NCI-H524 (cell line): ENCODE measurements at places on chromosomes 2 and 18.

DNA sequence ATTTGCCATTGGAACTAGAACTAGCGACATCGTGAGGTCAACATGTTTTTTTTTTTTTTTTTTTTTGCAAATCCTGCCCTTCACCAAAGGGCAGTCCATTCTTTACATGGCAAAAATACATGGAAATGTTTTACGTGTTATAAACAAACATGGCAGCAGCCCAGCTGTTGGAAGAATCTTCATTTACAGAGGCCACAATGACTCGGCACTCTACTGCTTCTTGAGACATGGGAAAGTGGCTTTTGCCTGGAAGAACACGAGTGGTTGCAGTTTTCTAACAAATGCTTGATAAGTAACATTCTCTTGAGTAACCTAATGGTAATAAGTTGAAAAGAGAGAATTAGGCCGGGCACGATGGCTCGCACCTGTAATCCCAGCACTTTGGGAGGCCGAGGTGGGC, 22.8 kb upstream of the POLR1B start:
- no peak for DNase-seq

DNA sequence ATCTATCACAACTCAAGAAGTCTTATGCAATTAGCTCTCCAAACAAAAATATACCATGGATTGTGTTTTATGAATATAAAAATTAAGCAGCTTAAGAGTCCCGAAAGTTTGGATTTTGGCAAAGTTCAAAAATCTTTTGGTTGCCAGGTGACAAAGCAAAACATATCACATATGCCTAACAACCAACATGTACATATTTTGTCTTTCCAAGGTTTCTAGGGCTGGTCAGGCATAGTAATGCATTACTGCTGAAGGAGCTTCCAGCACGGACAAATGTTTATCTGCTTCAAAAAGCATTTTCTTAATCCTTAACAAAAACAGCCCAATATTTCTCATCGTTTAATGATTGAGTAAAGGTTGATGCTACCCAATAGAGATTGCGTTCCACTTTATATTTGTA, 1327.1 kb upstream of the ZEB2 start:
- no peak for DNase-seq

DNA sequence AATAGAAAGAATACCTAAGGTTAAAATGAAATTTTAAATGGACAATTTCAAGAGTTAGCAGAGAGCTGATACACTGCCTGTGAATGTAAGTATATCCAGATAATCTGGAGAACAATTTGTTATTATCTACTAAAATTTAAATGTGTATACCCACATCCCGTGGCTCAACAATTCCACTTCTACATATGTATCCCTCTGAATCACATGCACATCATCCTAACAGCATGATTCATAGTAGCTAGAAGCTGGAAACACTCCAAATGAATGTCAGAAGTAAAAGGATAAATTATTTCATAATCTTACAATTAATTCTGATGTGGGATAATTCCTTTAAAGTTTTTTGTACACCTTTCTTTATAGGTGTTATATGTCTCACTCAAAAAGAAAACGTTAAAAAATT, 87.9 kb downstream of the CNTNAP5 start:
- DNase-seq, result no peak

DNA sequence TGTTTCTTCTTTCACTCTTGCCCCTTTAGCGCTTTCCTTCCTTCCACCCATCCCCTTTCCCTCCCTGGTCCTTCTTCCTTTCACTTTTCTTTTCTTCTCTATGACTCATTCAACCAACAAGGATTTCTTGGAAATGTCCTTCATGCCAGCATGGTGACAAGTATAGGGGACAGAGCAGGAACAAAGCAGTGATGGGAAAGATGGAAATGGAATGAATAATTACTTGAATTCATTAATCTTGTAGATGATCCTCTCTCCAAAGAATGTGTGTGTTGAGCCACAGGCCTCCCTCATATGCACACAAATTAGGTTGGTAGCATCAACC, 1.5 kb downstream of the VAMP5 start:
- no peak for DNase-seq

- DNase-seq, result no peak
These were observed 81.6 kb downstream of the ASAP2 start for GRCh38 chr2:9288233-9288632.

DNA sequence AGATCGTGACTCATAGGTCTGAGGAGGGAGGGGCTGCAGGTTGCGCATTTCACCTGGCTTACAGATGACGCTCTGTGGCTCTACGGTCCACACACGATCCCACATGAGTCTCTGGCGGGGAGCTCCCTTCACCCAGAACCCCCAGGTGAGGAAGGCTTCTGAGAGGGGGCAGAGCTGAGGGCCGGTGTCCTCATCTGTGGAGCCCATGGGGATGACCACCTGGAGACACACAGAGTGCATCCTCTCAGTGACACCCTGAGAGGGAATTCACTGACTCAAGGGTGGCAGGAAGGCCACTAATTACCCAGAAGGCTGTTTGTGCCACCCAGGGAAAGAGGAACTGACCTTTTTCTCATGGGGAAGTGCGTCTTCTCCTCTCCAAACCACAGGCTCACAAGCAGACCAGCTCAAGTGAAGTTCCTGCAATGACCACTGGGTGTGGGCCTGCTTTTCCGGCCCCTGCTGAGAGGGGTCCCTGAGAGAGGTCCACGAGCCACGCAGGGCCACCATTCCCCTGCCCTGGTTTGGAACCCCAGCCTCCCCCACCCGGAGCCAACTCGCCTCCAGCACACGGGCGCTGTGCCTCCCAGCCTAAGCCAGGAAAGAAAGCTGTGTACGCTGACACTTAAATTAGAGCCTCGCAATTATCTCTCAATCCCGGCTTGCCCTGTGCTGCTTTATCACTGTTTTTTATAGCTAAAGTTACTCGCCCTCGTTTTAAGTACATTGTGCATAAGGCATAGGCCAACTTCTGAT, 114.1 kb downstream of the BCL11A start:
- DNase-seq, result no peak

DNA sequence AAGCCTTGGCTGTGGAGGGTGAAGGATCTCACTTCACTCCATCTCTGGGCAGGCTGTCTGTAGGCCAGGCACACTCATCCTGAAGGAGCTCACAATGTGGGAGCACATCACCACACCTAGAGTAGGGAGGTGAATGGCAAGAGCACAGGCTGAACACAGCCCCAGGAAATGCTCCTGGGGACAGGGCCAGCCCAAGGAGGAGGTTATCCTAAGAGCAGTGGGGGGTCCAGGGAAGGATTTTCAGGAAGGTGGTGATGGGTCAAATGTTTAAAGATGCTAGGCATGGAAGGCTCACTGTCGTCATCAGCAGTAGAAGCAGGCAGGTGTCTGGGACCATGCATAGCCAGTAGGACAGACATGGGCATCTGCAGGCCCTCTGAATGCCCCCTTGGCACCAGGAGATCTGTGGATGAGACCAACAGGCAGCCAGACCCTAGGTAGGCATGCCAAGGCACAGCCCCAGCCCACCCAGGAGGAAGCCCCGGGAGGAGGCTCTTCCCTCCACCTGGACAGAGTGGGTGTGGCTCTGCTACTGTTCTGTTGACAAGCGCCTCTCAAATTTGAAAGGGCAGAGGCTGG, 91.7 kb upstream of the RAB6C start:
- DNase-seq, result no peak

GRCh38 chr2:95296011-95296410, 1.1 kb upstream of the KCNIP3 start:
- peak; percentile 9 for DNase-seq

DNA sequence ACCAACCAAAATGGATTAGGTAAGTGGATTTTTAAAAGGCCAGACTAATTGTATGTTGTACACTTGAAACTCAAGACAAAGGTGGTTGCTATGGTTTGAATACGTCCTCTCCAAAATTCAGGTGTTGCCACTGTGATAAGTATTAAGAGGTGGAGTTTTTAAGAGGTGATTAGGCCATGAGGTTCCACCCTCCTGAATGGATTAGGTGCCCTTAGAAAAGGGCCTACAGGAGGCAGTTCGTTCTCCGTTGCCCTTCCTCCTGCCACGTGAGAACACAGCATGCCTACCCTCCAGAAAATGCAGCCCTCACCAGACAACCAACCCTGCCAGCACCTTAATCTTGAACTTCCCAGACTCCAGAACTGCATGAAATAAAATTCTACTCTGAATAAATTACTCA, 51.2 kb downstream of the CHMP3 start:
- DNase-seq, result no peak

GRCh38 chr2:160294339-160294803, 94.3 kb upstream of the ITGB6 start:
- no peak for DNase-seq

DNA sequence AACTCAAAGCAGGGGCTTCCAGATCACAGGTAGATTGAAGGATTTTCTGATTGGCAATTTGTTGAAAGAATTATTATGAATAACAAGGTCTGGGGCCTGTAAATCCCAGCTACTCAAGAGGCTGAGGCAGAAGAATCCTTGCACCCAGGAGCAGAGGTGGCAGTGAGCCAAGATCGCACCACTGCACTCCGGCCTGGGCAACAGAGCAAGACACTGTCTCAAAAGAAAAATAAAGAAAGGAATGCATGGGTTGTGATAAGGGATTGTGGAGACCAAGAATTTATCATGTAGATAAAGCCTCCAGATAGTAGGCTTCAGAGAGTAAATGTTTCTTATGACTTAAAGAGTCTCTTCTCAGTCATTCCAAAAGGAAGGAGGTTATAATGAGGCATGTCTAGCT, 35.8 kb upstream of the DYNAP start:
- no peak for DNase-seq

DNA sequence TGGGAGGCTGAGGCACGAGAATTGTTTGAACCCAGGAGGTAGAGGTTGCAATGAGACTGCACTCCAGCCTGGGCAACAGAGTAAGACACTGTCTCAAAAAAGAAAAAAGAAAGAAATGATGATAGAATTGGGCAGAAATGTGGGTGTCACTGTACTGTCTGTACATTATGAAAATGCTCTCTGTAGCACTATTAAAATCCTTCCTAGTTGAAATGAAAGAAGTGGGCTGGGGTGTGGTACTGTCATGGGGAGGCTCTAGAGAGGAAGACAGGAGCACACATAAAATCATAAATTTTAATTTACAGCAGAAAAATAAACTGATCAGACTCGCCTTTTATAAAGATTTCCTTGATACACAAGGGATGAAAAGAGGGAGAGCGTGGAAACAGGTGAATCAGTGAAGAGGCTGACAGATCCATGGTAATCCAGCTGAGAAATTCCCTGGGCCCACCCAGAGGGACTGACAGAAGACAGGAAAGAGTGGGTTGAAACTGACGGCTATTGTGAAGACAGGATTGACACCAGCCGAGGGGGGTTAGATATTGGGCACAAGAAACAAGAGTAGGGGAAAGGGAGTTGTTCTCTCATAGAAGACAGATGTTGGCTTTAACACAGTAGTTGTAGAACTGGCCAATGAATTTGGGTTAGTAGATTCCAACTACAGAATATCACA, 96.4 kb upstream of the ATL2 start:
- DNase-seq, result no peak

GRCh38 chr2:157312866-157313486, 12.6 kb downstream of the ERMN start:
- DNase-seq, result no peak

GRCh38 chr2:144630459-144631215, 110.7 kb upstream of the ZEB2 start:
- no peak for DNase-seq
